Stimulated activated CD8-positive, alpha-beta memory T cell treated with anti-CD3 and anti-CD28 coated beads, Interleukin-15, amount 100 ng/mL, for 1 hour (primary cell): ENCODE measurements at places on chromosomes 1 and 21.

DNA sequence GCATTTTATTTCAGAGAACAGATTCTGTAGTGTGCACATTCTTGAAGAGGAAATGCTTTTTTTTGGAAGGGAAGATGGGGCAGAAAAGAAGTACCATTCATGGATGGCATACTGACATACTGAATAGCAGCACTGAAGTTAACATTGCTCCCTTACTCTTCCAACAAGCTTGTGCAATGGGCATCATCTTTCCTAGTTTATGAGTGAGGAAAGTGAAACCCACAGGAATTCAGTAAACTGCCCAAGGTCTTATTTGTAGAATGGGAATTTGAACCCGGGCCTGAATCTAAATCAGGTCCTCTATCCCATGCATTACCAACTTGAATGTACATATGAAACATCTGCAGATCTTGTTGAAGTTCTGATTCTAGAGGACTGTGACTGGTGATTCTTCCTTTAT is 215.7 kb upstream of the FGGY start:
- no peak for DNase-seq

- no peak for DNase-seq
Measured at GRCh38 chr1:114521396-114522263, 10.6 kb upstream of the TRIM33 start.

DNA sequence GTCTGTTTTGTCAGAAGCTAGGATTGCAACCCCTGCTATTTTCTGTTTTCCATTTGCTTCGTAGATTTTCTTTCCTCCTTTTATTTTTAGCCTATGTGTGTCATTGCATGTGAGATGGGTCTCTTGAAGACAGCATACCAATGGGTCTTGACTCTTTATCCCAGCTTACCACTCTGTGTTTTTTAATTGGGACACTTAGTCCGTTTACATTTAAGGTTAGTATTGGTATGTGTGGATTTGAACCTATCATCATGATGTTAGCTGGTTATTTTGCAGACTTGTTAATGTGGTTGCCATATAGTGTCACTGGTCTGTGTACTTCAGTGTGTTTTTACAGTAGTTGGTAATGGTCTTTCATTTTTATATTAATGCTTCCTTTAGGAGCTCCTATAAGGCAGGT is 141.5 kb downstream of the DNAH14 start:
- no peak for DNase-seq

GRCh38 chr1:90154711-90155110 is 159.8 kb downstream of the ZNF326 start:
- no peak for DNase-seq

- DNase-seq: no peak
Measured at GRCh38 chr21:36692835-36693488, 6.0 kb upstream of the SIM2 start.

- no peak for DNase-seq
Measured at GRCh38 chr21:25895565-25896205, 160.9 kb downstream of the GABPA start.

DNA sequence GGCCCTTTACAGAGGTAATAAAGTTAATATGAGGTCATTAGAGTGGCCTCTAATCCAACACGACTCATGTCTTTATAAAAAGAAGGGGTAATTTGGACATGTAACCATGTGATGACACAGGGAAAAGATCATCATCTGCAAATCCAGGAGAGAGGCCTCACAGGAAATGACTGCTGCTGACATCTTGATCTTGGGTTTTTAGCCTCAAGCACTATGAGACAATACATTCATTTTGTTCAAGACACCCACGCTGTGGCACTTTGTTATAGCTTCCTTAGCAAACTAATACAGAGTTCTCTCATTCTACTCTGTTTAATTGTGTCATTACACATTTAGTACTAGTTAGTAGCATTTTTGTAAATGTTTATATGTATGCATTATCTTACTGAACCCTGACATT is 64.0 kb upstream of the RUNX1 start:
- no peak for DNase-seq
